ENCODE measurements at places on chromosomes 16 and 17.

DNA sequence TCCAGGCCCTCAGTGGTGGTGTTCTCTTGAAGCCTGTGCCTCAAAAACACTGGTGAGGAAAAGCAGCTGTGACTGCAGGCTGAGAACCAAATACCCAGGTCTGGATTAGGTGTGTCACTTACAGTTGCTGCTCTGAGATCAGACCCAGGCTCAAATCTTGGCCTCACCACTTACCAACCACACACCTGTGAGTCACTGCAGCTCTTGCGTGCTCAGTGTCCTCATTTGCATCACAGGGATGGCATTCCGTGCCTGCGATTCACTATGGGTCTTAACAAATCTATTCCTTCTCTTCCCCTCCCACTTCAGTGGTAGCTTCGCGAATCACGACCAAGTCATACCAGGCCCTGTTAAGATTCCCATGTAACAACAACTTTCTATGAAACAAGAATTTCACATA, 233.4 kb upstream of the HSBP1 start:
- no peak for DNase-seq

- no peak for DNase-seq
Observed at GRCh38 chr17:61399131-61400065, at the start of gene TBX2. TBX2 (plus strand) TSS chr17:61399843; CDS start chr17:61400177, 334 bp downstream.

DNA sequence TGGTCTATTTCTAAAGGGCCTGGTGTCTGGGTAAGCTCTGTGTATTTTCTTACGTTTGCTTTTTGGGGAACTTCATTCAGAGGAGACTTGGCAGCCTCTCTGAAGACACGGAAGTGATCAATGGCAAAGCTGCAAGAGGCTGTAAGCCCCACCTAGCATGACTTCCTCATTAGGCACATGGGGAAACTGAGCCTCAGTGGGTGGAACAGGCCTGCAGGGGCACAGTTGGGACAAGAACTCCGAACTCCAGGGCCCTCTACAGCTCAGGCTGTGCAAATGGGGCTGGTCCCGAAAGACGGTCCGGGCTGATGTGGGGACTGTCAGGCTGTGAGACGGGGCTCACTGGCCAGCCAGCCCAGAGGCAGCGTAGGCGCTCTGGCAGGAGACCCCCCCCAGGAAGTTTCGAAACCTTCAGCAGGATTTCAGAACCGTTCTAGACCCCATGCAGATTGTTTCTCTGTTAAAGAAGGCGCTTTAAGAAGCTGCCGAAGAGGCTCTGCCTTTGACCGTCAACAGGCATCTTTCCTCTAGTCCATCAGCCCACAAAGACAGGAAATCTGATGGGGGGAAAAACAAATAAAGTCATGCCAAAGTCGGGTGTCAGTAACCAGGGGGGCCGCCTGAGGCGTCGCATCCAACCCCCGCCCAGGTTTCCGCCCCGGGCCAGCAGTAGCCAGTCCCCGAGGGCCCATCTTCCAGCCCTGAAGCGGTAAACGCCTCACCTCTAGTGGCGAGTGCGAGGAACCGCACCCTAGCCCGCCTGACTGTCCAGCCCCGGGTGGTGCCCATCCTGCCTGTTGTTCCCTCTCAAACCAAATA, 79.8 kb upstream of the TBC1D3K start:
- DNase-seq: peak; percentile 60

GRCh38 chr17:40105861-40106759, 5.7 kb upstream of the NR1D1 start:
- DNase-seq: no peak

- DNase-seq: no peak
Observed at GRCh38 chr17:70848785-70849184, 679.5 kb downstream of the KCNJ2 start.

DNA sequence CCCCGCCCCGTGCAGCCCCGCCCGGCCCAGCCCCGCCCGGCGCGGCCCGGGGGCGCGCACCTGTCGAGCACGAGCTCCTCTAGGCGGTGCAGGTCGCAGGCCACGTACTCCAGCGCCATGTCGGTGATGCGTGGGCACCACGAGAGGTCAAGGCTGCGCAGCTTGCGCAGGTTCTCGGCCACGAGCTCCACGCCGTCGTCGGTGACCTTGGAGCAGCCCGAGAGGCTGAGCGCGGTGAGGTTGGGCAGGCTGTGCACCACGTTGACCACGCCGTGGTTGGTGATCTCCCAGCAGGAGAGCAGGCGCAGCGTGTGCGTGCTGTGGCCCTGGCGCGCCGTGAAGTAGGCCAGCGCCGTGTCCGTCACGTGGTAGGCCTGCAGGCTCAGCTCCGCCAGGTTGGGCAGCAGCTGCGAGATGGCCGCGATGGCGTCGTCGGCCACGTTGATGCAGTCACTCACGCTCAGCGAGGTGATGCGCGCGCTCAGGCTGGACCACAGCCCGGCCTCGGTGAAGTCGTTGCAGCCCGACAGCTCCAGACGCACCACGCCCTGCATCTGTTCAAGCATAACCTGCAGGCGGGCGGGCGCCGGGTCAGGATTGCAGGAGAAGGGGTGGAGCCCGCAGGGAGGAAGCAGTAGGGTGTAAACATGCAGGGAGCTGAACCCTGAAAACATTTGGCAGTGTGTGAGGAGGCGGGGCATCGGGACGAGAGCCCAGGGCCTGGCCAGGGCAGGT, 5.3 kb upstream of the WDR24 start:
- DNase-seq: peak; percentile 81

DNA sequence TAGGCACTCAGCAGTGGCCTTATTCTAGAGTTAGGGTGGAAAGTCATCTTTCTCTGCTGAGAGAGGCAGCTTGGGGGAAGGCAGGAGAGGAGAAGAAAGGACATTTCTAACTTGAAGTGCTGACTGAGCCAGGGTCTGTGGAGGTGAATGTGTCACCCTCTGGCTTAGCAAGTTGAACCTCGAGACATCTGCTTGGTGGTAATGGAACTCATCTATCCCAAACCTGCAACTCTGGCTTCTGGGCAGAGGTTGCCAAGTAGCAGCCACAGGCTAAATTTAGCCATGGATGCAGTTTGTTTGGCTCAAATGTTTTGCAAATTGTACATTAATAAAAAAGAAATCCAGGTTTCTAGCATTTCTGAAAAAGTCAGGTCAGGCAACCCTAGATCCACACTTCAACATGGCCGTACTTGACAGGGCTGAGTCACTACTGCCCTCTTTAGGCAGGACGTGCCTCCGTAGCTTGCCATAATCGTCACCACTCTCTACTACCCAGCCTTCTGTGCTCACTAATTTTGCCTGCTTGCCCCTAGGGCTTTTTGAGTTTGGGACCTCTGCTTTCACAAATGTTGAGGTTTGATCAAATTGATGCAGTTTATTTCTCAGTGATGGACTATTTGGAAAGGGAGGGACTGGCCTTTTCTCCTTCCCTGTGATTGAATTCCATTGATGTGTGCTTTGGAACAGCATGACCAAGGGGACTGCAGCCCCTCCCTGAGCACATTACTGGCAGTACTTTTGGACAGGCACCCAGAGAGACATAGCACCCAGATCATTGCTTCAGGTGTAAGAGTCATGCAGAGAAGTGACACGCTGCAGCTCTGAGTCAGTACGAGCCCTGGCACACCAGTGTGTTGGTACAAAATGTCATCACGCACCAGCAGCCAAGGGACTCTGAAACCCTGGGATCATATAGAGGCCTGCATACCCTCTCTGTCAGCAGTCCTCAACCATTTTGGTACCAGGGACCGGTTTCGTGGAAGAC, 5.2 kb downstream of the CDH13 start:
- no peak for DNase-seq

DNA sequence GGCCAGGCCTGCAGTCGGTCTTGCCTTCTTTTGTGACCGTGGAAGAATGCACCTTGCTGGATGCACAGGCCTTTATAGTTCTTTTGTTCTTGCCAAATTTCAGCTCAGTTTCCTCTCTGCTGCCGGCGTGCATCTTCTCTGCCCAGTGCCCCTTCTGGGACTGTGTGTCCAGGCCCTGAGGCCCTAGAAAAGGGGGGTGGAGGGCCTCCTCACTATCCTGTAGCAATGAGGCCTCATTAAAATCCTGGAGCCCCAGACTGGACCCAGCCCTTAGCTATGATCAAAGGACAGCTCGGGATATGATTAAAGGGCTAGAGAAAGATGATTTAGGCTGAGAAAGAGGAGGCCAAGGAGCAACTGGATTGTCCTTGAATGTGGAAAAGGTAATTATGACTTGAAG, 229.8 kb downstream of the SEC14L1 start:
- DNase-seq: no peak

DNA sequence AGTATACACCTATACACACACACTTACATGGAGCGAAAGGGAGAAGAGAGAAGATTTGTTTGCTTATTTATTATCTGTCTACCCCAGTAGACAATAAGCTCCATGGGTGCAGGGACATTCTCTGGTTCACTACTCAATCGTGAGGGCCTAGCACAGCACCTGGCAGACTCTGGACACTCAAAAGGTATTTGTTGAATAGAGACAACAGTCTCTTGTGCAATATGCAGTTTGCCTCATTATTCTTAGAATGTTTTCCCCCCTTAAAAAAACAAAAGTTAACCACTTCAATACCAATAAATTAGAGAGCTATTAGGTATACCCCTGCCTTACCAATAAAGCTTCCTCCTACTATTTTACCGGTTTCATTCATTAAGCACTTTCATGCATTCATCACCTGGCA, 2.0 kb downstream of the AKAP10 start:
- no peak for DNase-seq

DNA sequence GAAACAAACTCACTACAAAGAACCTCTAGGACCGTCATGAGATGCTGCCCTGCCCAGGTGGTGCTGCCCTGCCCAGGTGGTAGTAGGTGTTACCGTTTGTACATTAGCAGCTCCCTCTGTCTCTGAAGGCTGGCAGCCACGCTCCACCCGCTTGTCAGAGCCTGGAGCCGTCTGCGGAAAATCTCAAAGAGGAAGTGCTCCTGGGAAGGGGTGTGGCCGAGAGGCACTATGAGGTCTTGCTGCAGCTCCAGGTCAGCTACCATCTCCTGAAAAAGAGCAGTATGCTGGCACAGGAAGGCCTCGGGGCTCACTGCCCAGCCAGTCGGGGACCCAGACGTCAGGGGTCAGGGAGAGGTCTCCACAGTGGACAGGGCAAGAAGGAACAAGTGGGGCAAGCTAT, 28.3 kb downstream of the ZNF276 start:
- no peak for DNase-seq

DNA sequence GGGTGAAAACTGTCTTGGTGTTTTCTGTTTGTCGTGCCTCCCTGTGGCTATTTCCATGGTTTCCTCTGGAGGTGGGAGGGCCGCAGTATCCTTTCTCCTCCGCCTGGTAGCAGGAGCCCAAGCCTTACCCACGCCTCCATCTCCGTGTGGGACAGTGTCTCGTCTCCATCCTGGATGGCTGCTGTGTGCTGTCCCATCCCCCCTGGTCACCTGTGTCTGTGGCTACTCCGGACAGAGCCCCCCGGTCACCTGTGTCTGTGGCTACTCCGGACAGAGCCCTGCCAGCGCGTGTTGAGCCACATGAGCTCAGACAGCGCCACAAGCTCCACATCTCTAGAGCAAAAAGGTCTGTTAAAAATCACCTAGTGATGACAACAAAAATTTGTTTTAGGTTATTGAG, 198.2 kb upstream of the CHMP6 start:
- DNase-seq: no peak

GRCh38 chr17:55283256-55283965, 18.7 kb downstream of the HLF start:
- no peak for DNase-seq

- DNase-seq: peak; percentile 47
Observed at GRCh38 chr17:732902-733720, 715 bp downstream of the TLCD3A start.

GRCh38 chr17:46794318-46794717, 24.2 kb downstream of the WNT3 start:
- no peak for DNase-seq

GRCh38 chr17:15247891-15248529, 17.1 kb downstream of the PMP22 start:
- no peak for DNase-seq

DNA sequence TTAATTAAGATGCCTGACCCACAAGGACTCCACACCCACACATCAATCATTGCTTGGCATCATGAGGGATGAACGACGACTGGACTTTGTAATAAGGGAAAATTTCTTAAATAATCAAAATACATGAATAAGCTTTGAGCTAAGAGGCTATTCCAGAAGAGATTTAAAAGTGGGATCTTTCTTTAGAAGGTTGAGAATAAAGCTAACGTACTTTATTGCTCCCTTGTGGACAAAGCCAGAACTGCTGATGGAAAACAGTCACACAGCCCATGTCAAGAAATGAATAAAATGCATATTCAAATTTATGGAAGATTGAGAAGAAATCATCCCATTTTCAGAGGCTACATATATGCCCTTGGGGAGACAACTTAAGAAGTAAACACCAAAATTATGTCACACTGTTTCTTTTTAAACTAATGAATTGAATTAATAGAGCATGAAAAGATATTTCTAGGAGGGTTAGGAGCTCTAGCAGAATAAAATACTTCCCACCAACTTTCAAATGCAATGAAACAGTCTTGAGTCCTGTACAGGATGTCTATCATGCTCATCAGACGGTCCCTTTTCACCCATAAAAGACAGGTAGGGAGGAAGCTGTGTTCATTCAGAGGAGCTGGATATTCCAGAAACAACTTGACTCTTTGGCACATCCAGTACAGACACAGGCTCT, 60.2 kb upstream of the PHOSPHO1 start:
- DNase-seq: no peak

GRCh38 chr16:75616521-75617010, 6.5 kb downstream of the ADAT1 start:
- DNase-seq: no peak

DNA sequence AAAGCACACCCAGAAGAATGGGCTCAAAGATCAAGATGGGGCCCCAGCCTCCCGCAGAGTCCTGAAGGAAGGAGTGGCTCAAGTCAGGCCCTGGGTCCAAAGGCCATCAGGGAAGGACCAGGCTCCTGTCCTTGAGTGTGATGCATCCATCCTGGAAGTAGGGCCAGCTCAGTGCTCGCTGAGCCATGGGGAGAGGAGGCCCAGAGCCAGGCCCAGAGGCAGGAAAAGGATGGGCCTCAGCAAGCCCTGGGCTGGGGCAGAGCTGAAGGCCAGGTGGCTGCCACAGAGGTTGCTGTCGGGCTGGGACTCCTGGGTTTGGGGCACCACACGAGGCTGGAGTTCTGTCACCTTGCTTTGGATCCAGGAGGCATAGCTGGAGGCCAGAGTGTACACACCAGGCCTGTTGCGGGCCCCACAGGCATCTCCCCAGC, 3.7 kb downstream of the PRSS8 start:
- DNase-seq: no peak

- DNase-seq: no peak
Observed at GRCh38 chr17:17567631-17568030, 23.9 kb downstream of the PEMT start.

- peak; percentile 87 for DNase-seq
Observed at GRCh38 chr16:22192261-22193062, 13.6 kb upstream of the EEF2K start.
